ENCODE measurements at places on chromosomes 12 and 14.

DNA sequence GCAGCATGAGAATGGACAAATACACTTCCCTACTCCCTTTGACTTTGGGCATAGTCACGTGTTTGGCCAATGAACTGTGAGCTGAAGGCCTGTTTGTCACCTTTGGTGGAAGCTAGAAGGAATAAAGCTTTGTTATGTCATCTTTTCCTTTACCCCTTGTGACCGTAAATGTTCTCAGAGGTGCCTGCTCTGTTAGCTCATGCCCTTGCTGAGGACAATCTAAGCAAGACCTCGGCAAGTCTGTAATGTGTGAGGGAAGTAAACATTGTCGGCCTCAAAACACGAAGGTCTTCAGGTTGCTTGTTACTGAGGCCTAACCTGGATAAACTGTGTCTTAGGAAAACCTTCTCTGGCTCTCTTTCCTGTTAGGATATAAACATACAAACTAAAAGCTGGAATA is 354.2 kb downstream of the TMEM132D start:
- DNase-seq, result no peak

DNA sequence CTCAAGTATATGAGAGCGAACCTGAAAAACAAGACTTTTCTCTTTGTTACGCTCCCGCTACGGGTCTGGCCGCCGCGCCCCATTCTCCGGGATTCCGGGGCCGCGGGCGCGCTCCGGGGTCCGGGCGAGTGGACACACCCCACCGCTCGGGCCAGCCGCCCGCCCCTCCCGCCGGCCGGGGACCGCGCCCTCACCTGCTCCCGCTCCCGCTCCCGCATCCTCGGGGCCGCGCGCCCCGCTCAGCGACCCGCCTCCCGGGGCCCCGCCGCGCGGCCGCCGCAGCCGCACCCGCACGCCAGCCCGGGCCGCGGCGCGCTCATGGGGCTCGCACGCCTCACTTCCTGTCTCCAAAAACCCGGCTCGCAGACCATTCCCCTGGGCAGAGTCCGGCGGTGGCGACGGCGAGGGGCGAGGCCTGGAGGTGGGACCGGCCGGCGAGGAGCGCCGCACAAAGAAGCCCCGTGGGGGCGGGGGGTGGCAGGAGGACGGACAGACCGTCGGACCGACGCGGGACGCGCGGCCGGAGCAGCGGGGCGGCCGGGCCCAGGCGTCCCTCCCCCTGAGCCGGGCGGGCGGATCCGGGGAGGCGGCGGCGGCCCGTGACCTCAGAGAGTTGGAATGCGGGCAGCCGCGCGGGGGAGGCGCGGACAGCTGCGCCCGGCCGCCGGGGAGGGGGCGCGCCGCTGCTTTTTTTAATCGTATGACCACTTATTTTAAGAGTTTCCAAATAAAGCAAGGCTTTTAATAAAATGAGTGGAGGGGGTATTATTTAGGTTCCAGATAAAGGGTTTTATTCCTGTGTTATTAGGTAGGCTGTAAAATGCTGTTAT is at the start of gene PTPN21:
TSS of gene PTPN21 (minus strand) at position 551 of the 830 bp plus-strand sequence. CDS start 4,590 bp downstream, outside the sequence.
- no peak for DNase-seq

GRCh38 chr14:55975281-55975910 is 142.8 kb upstream of the PELI2 start:
- no peak for DNase-seq

DNA sequence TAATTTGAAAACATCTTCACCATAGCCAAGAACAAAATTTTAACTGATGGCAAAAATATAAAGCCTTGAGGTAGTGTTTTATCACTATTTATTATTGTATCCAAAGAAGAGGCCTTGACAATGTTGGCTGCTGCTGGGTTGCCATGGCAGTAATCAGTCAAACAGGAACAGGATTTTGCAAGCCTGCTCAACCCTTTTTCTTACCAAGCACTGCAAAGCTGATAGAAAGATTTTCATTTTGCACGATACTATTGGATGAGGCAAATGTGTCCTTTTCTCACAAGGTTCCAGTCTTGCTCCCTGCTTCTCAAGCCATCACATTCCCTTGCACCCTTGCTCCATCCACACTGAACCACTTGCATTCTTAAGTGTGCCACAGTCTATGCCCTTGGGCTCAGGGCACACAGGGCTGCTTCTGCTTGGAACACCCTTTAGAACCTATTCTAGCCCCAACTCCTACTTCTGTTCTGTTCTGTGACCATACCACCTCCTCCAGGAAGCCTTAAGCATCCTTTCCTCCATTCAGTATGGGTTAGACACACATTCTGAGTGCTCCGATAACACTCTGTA is 76.5 kb upstream of the AMIGO2 start:
- DNase-seq, result no peak

GRCh38 chr14:97158102-97158501 is 360.9 kb downstream of the VRK1 start:
- no peak for DNase-seq

- DNase-seq, result peak; percentile 11
These were observed 280.1 kb downstream of the VRK1 start for GRCh38 chr14:97077253-97077653.

DNA sequence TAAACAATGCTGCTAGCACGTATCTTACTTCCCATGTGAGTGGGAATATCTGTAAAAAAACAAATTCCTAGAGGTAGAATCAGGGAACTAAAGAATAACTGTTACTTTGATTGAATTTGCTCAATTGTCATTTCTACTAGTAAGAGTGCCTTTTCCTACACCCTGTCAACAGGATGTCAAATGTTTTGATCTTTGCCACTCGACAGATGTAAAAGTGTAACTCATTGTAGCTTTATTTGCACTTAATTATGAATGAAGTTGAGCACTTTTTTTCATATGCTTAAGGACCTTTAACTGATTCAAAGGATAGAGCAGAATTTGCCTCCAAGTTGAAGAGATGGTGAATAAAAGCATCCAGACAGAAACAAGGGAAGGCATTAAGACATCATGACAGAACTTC is 104.5 kb downstream of the PPP1R12A start:
- DNase-seq, result no peak

DNA sequence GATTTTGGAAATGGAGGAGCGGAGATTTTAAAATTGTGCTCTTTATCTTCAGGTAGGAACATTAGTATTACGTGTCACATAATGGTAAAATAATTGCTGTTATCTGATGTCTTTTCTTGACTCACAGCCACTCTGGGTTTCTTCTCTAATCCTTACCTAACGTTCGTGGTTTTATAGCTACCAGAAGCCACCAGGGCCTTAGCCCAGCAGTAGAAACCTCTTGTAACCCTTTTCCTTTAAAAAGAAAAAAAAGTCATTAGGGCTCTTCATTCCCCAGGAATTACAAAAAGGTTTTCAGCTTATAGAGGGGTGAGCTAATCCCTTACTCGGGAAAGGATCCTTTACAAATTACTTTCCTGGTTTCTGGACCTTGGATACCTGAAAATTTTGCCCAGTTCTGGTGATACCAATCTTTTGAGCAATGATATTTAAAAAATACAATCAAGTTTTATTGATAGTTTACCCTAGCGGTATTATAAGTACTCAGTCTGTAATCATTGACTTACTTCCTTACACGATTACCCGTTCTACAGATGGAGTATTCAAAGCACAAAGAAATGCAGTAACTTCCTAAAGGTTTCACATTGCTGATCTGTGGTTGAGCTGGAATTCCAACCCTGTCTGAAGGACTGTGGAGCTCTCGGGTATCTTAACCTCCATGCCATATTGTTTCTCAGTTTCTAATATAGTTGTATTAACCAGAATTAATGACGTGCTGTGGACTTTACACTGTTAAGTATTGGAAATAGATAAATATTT is 1.6 kb downstream of the GABARAPL1 start:
- DNase-seq, result no peak

DNA sequence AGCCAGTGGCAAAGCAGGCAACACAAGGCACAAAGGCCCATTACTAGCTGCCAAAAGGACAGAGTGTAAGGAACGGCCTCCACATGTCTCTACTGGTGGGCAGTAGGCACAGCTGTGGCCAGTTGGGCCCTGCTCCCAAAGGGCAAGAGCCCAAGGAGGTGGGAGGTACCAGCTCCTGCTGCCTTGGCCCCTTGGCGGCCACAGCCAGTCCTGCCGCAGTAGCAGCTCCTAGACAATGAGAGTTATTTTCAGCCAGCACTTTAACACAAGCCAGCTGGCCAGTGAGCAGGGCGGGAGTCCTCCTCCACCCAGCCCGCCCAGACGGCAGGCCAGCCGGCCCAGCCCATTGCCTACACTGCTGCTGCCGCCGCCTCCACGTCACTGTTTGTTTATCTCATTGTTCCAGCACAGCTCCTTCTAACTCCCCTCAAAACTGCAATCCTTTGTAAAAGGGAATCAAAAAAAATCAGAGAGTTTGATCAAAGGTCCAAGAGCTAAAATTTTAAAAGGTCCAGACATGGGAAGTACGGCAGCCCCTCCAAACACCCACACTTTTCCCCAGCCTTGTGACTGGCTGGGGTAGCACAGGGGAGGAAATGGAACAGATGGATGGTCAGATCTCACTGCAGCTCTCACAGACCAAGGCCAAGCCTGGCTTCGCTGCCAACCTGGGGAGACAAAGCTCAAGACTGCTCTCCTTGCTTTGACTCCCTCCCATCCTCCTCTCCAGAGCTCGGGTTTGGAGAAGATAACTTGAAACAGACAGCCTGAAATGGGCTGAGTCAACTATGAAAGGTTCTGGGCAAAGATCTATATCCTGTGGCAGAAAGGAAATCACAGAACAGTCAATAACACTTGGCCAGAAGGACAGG is 33.5 kb downstream of the FMNL3 start:
- no peak for DNase-seq

DNA sequence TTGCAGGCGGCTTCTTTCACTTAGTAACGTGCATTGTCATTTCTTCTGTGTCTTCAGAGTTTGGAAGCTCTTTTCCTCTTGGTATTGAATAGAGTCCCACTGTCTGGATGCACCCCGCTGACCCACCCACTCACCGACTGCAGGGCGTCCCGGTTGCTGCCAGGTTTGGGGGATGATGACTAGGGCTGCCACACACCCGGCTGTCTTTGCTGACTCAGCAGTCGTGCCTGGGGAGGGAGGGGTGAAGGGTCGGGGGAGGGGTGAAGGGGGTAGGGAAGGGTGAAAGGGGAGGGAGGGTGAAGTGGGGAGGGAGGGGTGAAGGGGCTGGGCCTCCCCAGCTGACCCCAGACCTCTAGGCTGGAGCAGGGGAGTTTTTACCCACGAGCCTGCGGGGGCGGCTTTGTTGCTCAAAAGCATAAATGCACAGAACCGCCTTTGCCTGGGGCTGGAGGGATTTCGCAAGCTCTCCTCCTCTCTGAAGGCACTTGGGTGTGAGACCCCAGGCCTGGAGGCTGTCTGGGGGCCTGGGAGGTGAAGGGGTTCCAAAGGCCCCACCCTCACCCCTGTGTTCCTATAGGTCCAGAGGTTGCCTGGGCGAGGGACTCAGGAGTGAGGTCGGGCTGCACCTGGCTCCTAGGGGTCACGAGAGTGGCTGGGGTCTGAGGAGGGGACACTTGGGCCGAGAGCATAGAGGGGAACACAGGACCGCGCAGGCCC is 31.3 kb upstream of the ULK1 start:
- no peak for DNase-seq

DNA sequence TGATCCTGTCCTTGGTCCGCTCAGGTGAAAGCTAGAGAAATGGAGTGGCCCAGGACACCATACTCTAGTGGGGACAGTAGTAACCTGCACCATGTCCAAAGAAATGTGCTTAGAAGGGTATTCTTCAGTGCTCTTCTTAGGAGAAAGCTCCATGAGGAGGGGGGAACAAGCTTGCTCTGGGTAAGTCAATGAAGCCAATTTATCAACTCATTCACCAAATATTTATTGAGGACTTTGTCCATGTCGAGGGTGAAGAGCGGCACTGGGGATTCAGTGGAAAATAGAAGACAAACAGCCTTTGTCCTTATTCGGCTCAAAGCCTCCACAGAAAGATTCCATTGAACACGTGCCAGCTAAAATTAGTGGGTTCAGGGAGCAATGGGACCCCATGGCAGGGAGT is 677.8 kb downstream of the BCL11B start:
- no peak for DNase-seq

DNA sequence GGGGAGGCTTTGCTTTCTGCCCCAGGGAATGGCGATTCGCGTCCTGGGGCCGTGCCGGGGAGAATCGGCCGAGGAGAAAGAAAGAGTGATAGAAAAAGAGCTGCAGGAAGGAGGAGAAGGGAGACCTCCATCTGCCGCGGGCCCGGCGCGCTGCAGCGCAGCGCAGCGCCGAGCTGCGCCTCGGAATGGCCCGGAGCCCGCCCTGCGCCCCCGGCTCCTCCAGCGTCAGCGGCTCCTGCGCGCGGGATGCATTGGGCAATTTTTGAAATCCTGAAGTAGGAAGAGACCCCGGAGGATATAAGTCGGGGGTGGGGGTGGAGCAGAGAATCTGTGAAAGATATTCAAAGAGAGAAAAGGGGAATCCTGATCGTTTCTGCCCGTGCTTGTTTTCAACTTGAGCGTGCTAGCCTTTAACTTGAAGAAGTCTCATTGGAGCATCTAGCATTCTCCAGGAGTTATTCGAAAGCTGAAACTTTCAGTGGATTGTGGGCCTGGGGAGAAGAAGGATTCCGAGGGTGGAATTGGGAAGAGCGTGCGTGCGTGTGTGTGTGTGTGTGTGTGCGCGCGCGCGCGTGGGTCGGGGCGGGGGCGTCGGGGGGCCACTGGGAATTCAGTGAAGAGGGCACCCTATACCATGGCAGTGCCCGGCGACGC is 441 bp downstream of the PDE3A start:
- DNase-seq, result no peak

GRCh38 chr12:96006727-96007126 is 10.6 kb upstream of the HAL start:
- DNase-seq, result no peak

- DNase-seq, result no peak
These were observed 191.6 kb upstream of the NUDT4 start for GRCh38 chr12:93186131-93186530.

DNA sequence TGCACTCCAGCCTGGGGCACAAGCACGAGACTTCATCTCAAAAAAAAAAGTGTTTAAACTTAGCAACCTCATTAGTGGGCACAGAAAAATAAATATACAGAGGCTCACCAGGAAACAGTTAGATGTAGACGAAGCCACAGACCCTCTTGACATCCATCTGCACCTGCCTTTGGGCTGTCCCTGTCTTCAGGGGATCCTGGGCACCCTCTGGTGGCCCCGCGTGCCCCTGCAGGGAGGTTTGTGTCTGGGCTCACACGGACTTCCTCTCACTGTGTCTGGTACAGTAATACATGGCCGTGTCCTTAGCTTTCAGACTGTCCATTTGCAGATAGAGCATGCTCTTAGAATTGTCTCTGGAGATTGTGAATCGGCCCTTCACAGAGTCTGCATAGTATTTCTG is 916.5 kb downstream of the TMEM121 start:
- no peak for DNase-seq

GRCh38 chr12:39062266-39062996 is 157.0 kb upstream of the CPNE8 start:
- DNase-seq, result no peak

Measured in effector memory CD8-positive, alpha-beta T cell (primary cell).